Stimulated activated CD4-positive, alpha-beta T cell treated with anti-CD3 and anti-CD28 coated beads, TNF-alpha, amount 100 ng/mL, for 1 hour (primary cell): ENCODE measurements at places on chromosomes 11 and 22.

- no peak for DNase-seq
Observed at GRCh38 chr11:10515418-10515817, 25.6 kb downstream of the RNF141 start.

DNA sequence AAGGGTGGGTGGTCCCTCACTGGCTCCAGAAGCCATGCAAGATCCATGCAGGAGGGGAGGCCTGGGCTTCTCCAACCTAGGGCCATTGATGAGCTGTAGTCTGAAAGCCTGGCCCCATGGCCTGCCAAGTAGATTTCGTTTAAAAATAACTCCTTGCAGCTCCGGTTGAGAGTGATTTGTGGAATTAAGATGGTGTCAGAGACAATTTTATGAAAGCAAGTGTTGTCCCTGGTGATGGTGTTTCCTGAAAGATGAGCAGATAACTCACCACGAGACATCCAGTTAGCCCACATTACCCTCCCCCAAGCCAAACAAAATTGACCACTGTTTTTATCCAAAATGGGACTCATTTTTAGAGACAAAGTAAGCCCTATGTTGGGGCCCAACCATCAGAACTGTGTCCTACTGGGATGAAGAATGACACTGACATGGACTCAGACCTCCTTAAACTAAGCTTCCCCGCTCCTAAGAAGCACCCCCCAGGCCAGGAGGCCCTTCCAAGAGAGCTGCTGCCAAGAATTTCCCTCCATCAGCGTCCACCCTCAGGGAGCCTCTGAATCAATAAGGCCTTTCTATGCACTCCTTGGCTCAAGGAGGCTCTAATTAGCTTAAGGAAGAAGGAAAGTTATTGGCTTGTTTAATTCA is 174.2 kb upstream of the NCAM1 start:
- no peak for DNase-seq

DNA sequence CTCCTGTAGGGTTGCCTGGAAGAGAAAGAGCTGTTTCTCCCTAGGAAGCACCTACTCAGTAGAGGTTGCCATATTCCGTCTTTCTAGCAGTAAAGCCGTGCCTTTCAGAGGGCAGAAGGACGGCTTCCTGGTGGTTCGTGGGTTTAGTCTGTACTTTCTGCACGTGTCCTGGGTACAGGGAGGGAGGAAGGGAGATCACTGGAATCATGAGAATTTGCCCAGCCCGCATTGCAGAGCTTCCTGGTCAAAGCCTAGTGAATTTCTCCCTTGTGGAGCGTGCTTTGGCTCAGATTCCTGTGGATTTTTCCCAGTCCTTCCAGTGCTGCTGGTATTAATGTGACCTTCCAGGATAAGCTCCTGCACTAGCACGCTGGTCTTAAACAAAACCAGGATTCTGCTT is 44.9 kb downstream of the GRAMD1B start:
- DNase-seq = no peak

DNA sequence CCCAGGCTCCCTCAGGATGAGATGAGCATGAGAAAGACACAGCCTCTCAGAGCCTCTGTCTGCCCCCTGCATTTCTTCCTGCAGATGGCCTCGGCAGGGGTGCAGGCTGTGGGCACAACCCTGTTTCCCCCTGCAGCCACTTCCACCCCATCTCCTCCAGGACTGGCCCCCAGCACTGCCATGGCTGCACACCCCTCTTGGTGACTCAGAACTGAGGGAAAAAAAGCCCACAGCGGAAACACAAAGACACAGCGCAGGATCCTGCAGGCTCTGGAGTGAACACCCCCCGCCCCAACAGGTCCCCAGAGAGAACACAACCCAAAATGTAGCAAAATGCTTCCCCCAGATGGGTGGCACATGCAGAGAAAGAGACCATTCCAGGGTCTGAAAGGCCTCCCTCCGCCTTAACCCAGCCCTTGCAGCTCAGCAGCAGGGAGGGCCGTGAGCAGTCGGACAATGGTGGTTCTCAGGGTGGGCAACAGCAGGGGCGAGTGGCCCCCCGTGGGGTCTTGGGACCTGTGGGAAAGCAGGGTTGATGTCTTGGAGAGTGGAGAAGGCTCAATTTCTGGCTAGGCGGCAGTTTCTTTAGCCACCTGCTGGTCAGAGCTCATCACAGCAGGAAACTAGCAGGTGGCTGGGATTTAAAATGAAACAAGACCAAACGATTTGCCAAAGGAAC is 8.0 kb downstream of the TUBGCP6 start:
- DNase-seq = no peak

- no peak for DNase-seq
Observed at GRCh38 chr11:3712274-3712673, 41.1 kb upstream of the CHRNA10 start.

DNA sequence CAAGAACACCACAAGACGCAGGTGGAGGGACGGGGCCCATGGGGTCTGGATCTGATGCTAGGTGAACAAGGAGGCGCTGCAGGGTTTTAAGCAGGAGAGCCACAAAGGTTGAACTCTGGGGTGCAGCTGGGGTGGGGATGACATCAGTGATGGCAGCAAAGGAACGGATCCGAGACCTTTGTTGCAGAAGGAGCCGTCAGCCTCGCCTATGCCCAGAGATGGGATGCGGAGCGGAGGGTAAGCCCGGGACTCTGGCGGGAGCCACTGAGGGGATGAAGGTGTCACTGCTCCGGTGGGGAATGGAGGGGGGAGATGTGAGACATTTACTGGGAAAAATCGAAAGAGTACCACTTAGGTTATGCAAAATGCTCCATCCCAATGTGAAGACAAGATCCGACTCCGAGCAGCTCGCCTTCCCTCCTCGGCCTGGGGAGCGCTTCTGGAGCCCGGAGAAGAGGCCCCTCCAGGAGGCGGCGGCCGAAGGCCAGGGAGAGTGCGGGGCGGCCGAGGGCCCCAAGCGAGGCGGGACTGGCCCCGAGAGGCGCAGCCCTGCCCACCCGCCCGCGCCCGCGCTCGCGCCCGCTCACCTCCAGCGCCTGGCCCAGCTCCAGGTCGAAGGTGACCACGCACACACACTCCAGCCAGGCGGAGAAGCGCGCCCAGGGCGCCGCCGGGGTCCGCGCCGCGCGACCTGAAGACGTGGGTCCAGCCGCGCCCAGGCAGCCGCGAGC is 422 bp downstream of the DENND6B start:
- no peak for DNase-seq

DNA sequence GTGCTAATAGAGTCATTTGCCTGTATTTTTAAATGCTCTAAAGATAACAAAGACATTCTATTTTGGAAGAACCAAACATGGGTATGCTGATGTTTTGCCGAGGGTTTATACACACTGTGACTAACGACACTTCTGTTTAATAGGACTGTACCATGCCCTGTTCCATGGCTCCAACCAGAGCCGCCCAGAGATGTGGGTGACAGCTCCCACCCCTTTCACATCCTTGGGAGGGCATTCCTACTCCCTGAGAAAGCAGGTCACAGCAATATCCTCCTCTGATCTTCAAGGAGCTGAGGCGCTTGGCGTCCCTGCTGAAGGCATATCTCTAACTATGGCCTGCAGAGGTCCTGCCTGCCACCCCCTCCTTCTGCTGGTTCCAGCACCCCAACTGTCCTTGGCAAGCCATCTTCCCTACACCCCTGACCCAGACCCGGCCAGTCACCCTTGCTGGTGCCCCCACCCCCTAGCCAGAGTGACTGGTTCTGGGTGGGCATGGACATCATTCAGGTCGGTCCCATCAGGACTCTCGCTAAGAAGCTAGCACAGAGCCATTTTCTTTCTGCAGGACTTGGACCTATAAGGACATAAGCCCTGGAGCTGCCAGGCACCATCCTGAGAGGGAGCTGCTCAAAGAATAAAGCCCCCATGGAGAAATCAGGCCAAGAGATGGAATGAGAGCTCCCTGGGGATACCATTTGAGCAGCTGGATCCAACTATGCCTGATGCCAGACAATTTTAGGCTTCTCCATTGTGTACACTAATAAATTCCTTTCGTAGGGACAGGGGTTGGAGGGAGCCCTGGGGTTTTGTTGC is 381.3 kb downstream of the CTTN start:
- no peak for DNase-seq
